ENCODE measurements at places on chromosomes 11 and 22.

DNA sequence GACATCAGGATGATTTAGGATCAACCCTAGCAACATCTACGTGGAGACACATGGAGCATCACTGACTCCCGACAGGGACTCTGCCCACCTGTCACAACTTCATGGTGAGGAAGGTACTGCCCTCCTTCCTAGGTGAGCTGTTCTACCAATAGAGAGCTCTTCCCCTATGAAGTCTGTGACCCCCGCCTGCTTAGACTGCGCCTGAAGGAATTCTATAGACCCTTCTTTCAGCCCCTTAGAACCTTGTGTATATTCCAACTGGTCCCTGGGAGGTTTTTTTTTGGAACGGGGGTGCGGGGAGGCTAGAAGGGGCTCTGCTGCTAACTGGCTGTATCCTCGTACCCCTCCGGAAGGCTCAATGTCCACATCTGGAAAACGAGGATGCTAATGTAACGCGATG lies 566 bp downstream of the INTS4 start:
- no peak for DNase-seq

DNA sequence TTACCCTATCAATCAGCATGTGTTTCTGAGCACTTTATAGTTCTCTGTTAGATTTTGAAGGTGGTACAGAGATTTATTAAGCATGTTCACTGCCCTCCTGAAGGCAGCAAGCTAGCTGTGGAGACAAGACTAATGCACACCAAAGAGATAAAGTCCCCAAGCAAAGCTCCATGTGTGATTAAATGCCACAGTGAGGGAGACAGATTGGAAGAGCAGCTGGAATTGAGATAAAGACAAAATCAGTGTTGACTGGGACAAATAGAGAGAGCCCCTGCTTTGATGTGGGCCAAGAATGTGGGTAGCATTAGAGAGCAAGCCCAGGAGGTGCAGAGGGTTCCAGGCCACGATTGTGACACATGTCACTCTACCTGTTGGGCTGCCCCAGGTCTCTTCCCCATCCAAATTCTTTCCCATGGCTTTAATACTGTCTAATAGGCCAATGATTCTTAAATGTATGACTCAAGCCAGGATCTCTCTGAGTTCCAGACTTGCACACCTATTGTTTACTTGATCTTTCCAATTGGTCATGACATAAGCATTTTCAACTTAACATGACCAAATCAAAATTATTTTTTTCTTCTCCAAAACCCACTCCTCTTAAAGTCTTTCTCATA lies 60.1 kb upstream of the ZC3H12C start:
- DNase-seq: no peak

DNA sequence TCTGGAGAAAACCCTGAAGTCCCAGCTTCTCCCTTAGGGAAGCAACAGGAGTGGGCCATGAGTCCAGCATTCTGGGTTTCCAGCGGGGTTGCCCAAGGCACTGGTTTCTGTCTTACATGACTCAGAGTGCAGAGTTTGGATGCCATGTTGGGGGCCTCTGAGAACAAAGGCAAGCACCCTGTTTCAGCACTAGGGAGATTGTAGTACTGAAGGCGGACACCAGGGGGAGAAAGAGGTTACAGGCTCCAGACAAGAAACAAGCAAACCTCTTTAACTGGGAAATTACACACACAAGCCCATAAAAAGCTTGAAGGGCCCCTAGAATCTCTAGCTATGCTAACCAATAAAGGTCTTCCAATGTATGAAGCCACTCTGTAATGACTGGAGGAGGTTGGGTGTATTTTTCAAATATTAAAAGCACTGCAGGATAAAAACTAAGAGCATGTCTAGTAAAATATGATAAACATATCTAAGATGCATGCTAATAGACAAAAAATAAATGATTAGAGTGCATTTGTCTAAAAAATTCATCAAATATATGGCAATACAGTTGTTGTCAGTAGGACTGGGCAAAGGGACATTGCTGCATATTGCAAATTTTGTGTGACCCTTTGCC lies 7.1 kb downstream of the MS4A6E start:
- DNase-seq: peak; percentile 80

GRCh38 chr11:107123022-107123421 lies 104.7 kb upstream of the GUCY1A2 start:
- no peak for DNase-seq

- DNase-seq: no peak
Observed at GRCh38 chr11:118813551-118813950, 22.6 kb upstream of the DDX6 start.

DNA sequence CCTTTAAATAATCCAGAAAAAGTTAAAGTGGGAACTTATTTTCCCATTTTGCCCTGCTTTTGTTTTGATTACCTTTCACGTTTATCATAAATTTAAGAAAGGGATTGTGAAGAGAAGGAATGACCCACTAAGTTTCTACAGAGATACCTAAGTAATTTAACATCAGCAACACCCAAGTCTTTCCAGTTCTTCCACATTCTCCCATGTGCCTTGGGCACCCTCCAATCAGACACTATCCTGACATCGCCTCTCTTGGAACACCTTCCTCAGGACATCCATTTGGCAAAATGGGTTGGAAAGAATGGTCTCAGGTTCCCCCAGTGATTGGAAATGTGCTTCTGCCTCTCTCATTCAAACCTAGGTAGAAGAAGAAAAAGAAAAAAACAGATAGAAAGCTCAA lies 6.3 kb downstream of the BBOX1 start:
- no peak for DNase-seq

DNA sequence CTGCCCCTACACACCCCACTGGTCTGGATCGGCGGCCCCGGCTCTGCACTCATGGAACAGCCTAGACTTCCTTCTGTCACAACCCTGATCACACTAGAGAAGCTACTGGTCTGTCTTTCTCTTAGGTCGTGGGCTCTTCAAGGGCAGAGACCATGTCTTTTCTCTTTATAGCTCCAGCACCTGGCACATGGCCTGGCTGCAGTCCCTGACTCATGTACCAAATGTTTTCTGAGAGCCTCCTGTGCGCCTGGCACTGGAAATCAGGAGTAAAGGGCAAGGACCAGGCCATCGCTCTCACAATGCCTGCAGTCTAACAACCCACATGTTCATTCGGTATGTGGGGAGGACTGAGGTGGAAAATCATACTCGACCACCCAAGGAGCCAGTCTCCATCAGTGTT lies 7.5 kb downstream of the ASCC2 start:
- DNase-seq: no peak
